ENCODE measurements at places on chromosomes 3 and 15. TPM values are rescaled to one million over a fixed set of nuclear protein-coding genes. Genes with fewer than 3 reads are reported as not detected.

- DNase-seq: no peak
These were observed 12.6 kb upstream of the COL8A1 start for GRCh38 chr3:99625643-99626416.

Gene POLQ
- 0.41 TPM for total RNA-seq

DNA sequence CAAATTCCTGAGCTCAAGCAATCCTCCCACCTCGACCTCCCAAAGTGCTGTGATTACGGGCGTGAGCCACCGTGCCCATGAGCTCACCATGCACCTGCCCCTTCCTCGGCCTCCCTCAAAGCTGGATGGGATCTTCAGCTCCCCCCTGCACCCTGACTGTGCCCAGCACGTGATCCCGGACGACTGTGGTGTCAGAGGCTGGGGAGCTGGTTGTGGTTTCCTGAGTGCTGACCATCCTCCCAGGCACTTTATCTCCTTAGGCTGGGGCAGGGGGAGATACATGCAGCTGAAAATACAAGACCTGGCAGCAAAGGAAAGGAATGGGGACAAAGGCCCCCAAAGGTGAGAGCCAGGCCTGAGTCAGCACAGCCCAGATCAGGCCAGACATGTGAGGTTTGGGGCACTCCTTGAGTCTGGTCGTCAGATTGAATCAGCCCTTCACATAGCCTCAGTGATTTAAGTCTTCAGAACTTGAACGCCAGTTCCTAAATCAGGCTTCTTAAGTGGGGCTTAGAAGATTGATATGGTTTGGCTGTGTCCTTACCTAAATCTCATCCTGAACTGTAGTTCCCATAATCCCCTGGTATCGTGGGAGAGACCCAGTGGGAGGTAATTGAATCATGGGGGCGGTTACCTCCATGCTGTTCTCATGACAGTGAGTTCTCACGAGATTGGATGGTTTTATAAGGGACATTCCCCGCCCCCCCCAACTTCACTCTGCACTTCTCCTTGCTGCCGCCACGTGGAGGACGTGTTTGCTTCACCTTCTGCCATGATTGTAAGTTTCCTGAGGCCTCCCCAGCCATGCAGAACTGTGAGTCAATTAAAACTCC lies 35.8 kb downstream of the PRKCD start:
- DNase-seq: no peak

Gene KIF23
- 2.1 TPM for total RNA-seq

DNA sequence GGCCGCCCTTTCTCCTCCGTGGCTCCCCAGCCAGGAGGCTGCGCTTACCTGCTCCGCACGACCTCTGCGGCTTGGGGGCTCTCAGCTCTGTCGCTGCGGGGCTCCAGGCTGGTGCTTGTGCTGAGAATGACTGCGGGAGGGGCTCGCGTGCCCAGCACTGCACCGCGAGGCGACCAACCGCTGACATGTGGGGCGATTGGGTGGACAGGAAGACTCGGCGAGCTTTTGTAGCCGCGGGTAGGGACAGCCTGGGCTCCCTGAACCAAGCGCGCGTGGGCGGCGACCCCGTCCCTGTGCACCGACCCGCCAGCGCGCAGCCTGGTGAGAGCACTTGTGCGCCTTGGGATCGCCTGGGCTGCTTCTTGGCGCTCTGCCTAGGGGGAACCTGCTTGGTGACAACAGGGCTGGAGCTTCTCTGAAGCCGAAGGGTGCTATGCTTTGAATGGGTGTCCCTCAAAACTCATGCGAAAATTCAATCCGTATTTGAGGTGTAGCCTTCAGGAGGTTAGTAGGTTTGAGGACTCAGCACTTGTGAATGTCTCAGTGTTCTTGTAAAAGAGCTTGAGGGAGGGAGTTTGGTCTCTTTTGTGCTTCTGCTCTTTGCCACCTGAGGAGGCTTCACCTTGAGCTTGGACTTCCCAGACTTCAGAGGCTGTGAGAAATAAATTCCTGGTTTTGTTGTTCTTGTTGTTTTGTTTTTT lies 50.4 kb downstream of the IL12A start:
- peak; percentile 63 for DNase-seq

- DNase-seq: no peak
These were observed 451.7 kb upstream of the SGO1 start for GRCh38 chr3:20637729-20638128.

DNA sequence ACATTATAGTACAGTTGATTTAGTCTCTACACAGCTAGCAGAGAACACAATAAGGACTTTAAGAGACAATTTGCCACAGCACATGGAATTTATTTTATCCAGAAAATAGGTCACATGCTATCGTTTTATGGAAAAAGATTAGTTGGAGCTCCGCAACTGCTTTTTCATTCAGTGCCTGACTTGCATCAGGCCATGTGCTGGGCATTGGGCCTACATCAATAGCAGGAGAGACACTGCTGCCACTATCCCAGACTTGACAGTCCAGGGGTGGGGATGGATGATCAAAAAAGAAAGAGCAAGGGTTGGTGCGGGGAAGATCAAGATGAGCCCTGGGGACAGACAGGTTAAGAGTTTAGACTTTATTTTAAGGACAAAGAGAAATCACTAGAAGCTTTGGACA lies 75.2 kb upstream of the C3orf80 start:
- DNase-seq: no peak

GRCh38 chr3:57268416-57268815 lies 24.1 kb downstream of the ASB14 start:
- DNase-seq: no peak

DNA sequence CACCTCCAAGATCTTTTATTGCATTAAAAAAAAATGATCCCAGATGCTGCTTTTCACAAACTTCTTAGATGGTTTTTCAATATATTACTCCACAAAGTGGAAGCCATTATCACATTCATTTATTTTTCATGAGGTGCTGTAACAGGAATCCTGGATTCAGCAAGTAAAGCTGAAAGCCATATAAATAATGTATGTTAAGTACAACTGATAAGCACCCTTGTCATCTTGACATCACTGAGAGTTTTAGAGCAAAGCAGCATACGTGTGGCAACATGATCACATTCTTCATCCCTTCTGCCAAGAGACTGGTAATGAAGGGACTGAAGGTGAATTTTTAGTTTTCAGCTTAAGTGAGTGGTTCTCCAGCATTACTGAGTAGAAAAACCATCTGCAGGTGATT lies 44.9 kb upstream of the LRRFIP2 start:
- no peak for DNase-seq

Gene DUOXA1
- total RNA-seq: 0.36 TPM

Gene ALDH1L1
- total RNA-seq: 32.5 TPM

GRCh38 chr3:66602691-66603090 lies 101.9 kb upstream of the LRIG1 start:
- DNase-seq: no peak

Measured in sigmoid colon (tissue), 7 donors.